ENCODE measurements at places on chromosomes 1 and 21.

DNA sequence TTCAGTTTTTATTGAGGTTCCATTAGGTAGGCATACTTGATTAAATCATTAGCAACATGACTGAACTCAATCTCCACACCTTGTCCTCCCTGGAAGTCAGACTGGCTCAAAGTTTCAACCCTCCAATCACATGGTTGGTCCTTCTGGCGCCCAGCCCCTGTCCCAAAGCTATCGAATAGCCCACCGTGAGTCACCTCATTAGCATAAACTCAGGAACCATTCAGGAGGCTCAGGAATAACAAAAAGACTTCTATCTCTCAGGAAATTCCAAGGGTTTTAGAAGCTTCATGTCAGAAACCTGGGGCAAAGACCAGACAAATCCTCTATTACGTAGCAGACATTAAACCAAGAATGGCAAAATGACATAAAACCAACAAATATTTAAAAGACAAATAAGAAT lies 78.6 kb downstream of the RGS2 start:
- no peak for DNase-seq

- DNase-seq: no peak
Observed at GRCh38 chr1:231605149-231606100, 21.2 kb upstream of the DISC1 start.

DNA sequence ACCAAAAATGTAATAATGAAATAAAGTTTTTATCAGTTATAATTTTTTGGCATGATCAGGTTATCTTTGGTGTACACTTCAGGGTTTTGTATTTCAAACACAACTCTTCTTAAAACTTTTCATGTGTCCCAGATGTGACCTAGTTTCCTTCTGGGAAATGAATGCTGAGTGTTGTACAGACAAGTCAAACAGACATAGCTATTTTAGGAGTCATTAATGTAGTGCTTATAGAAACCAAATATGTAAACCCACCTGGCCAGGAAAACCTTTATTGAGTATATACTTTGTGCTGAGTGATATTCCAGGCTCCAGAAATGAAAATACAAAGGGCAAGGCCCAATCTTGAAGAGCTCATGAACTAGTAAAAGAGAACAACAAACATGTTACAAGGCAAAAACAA lies 25.9 kb upstream of the HOOK1 start:
- no peak for DNase-seq

GRCh38 chr1:157021688-157022087 lies 23.9 kb downstream of the ARHGEF11 start:
- no peak for DNase-seq

- no peak for DNase-seq
Observed at GRCh38 chr1:64212031-64212430, 8.6 kb downstream of the UBE2U start.

DNA sequence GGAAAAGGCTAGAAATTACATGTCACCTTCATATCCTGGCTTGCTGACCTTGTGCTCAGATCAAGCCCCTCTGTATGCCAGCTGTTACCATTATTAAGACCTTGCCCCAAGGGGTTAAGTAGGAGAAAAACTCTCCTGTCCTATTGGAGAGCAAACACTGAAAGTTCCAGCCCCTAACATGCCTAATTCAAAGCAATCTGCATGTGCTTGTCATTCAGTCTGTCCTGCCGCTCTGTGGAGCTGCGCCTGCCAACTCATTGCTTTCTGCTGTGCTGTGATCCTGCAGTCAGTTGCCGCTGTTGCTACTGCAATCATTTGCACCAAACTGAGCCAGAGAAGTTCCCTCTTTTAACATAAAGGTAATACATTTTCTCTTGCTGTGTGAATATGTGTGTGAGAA lies 113.4 kb downstream of the DISP1 start:
- DNase-seq: no peak

DNA sequence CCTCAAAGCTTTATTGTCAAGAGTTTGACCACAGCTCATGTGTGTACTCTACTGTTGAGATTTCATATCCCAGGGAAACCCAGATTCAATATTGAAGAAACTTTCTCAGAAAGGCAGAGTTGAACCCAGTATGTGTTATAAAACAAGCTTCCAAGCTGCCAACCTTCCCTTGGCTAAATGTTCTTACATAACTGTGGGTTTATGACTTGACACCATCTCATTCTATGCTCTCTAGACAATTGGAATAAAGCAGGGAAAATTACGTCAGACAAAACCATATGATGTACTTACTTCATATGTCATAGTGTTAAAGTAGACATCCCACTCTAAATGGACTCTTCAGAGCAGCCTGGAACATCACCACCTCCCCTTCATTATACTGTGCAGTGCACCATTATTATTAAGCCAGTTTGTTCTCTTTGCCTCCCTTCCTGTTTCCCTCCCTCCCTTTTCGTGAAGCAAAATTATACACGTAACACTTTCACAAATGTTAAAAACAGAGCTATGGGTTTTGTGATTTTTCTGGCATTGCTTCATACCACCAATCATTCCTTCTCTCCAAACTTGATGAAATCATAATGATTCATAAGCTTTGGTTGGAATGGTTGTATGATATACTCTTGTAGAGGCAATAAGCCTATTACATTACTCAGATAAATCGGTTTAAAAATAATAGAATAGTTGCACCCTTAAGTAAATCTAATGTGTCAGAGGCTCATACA lies 507.2 kb downstream of the LTN1 start:
- DNase-seq: no peak

- no peak for DNase-seq
Observed at GRCh38 chr1:196442366-196442765, 165.9 kb downstream of the KCNT2 start.

DNA sequence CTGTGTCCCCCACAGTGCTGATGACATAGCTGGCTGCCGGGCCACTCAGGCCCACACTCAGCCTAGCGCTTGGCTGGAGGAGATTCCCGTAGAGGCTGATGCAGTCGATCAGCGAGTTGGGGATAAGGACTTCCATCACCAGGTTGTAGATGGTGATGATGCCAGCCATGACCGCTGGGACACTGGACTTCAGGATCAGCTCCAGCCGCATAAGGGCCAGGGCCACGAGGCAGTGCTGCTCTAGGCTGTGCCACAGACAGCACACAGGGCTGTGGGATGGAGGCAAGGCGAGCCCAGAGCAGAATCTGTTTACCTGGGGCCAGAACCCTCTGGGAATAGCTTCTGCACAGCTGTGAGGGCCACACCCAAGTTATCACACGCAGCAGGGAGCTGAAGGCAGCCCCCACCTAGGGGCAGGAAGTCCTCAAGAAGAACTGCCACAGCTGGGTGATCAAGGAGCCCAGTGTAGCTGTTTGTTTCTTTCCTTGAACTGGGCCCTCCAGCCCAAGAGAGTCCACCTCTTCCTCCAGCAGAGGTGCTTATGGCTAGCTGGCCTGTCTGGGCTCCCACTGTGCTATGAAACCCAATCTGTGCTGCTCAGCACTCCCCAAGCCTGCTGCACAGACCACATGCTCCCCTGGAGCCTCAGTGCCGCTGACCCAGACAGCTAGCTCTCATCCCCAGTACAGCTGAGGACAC lies 6.2 kb downstream of the SLC2A1 start:
- DNase-seq: no peak

DNA sequence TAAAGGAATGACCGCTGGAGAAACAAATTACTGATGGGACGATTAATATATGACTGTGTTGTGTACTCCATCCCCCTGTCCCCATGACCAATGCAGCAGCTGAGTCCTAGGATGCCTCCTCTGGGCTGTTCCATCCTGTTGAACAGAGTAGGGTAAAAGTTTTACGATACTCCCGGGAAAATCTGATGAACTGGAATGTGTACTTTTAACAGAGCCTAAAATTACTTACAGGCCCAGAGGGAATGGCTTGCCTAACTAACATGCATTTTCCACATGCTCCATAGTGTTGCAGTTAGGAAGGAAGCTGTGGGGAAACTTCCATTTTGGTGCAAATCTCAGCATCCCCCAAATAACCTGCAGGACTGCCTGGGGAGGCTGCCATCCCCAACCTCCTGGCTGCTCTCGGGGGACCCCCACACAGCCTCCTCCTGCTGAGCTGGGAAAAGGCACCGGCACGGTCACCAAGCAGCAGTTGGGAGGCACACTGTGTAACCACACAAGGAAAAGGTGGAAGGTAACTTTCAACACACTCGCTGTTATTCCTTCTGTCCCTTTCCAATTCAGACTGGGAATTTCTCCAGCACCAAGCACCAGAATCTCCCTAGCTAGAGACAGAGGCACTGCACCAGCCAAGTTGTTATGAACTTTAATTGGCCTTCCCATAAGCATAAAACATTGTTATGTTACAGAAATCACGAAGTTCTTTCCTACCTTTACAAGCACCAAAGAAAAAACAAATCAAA lies 97.2 kb downstream of the BCAR3 start:
- no peak for DNase-seq

DNA sequence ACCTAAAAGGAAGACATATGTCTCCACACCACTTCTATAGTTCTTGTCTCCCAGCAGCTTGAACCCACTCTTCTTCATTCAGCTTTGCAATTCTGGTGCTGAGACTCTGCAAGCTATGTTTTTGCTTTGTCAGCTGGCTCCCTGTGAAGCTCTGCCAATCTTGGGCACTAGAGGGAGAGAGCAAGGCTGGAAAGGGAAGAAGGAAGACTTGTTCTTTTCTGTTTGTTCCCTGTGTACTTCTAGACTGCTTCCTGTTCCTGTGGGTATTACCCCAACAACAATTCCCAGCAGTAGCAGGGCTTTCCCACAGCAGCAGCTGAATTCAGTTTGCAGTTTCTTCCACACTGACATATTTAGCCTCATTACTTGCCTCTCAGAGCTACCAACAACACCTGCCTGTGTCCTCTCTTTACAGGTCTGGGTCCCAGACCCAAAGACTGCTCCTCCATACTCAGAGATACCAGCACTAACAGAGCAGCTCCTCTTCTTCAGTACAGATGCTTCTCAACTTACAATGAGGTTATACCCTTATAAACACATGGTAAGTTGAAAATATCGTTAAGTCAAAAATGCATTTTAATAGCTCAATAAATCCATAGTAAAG lies 275.2 kb upstream of the NEGR1 start:
- DNase-seq: peak; percentile 16

- no peak for DNase-seq
Observed at GRCh38 chr1:113647164-113647563, 112.1 kb downstream of the PHTF1 start.

DNA sequence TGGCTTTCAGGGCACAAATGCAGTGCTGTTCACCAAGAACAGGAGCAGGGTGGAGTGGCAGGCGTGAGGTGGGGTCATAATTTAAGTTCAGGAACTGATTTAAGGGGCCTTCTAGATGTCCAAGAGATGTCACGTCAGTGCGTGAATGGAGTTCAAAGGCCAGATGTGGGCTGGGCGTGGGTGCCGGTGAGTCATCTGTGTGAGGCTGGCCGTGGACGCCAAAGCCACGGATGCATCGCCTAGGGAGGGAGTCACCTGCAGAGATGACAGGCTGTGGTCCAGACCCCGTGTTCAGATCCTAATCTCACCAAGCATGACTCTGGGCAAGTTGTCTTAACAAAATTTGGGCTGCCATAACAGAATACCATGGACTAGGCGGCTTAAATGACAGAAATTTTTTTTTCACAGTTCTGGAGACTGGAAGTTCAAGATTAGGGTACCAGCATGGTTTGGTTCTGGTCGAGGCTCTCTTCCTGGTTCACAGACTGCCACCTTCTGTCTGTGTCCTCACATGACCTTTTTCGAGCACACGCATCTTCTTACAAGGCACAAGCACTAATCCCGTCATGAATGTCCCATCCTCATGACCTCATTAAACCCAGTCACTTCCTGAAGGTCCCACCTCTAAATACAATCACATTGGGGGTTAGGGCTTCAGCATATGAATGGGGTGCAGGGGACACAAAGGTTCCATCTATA lies 109.6 kb downstream of the PRDM2 start:
- DNase-seq: no peak

GRCh38 chr1:216793973-216794372 lies 70.7 kb upstream of the ESRRG start:
- no peak for DNase-seq

GRCh38 chr1:210696709-210697108 lies 368.0 kb downstream of the HHAT start:
- no peak for DNase-seq

GRCh38 chr1:175208773-175209492 lies 16.4 kb upstream of the KIAA0040 start:
- DNase-seq: no peak

DNA sequence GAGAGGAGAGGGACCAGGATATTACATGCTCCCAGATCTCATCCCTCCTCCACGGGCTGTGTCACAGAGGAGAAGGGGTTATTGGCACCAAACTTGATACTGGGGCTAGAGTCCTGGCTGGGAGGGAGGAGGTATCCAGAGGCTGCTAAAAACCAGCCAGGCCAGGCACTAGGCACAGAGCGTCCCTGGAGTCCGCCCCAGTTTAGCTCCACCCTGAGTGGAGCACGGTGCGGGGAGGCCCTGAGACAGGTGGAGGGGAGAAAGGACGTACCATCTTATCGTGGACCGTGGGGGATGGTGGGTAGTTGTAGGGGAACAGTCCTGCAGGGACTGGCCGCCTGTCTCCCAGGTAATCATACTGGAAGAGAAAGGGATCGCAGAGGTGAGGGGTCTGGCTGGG lies 42.7 kb upstream of the GOLT1A start:
- DNase-seq: no peak

DNA sequence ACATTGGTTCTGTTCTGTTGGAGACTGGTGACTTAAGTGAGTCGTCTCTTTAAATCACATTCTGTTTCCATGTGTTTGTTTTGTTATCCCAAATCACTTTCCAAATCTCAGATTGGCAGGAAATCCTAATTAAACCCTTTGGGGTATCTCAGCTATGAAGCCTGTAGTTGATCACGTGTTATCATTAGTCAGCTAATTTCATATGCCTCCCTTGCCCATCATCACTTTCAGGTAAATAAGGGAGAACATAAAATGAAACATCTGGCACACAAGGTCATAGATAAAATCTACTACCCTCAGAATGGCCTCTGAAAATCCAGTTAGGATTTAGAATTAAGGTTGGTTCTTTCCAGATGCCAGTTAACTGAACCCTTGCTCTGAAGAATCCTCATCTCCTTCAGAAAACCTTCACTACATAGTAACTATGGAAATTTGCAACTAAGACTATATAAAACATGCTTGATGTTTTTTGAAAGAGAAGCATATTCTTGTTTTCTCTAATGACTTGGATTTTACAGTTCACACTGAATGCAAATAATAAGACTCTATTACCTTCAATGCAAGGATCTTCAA lies 401.5 kb downstream of the DSCAM start:
- no peak for DNase-seq

GRCh38 chr1:217134857-217135568 lies 411.8 kb upstream of the ESRRG start:
- no peak for DNase-seq

DNA sequence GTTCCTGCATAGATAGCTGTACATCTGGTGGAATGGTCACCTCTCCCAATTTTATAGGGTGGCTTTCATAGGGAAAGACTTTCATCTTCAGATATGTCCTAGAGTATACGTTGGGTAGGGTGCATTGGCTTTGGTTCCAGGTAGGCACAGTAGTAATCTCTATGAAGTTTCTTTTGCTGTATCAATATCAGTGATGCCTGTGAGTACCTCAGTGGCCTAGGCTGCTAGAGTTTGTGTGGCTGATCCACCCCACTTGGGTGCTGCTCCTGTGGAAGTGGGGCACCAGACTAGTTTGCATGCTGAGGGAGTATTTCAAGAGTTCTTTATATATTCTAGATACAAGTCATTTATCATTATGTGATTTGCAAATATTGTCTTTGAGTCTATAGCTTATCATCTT lies 370.5 kb upstream of the VAMP3 start:
- no peak for DNase-seq

- DNase-seq: no peak
Observed at GRCh38 chr1:79807816-79808215, 801.3 kb upstream of the ADGRL4 start.

All from inflammatory macrophage treated with lipopolysaccharide for 4 hours (primary cell).